Stomach (tissue), 19 donors: ENCODE measurements at places on chromosomes 1 and 21. TPM values are rescaled to one million over a fixed set of nuclear protein-coding genes. Genes with fewer than 3 reads are reported as not detected.

DNA sequence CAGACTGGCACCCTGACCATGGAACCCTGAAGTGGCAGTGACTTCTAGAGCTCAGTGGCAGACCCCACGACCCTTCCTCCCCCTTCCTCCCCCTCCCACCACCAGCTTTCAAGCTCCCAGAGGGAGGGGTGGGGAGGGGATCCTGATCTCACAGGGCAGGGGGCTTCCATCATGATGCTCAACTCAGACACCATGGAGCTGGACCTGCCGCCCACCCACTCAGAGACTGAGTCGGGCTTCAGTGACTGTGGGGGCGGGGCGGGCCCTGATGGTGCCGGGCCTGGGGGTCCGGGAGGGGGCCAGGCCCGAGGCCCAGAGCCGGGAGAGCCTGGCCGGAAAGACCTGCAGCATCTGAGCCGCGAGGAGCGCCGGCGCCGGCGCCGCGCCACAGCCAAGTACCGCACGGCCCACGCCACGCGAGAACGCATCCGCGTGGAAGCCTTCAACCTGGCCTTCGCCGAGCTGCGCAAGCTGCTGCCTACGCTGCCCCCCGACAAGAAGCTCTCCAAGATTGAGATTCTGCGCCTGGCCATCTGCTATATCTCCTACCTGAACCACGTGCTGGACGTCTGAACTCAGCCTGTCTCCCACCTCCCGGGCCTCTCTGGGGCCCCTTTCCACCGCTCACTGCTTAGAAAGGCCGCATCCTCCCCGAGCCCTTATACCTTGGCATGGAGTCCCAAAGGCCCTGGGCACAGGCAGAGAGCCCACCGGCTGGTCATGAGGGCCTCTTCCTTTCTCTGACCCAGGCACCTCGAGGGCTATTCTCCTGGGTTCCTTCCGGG lies 3.9 kb downstream of the NHLH1 start:
- DNase-seq = no peak

Gene AADACL3
- total RNA-seq = not detected

Gene PSMG1
- total RNA-seq = 11.6 TPM

Gene FCMR
- total RNA-seq = 5.2 TPM

- peak; percentile 93 for DNase-seq
Observed at GRCh38 chr1:153775458-153776327, 486 bp downstream of the SLC27A3 start.

Gene CATSPERE
- not detected for total RNA-seq

DNA sequence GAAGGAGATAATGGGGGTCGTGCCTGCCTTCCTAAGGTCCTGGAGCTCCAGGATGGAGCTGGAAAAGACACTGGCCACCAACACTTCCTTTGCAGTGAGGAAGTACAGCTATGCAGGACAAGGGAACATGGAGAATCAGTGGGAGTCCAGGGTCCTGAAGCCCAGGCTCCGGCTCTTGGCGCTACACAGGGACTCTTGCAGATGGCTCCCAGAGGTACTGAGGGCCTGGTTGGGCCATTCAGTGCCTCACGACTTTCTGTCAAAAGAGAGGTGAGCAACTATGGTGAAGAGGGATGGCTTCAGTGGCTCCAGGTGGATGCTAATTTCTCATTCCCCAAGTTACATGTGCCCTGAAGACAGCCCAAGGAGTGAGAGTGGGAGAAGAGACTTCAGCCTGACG lies 1.8 kb upstream of the ETNK2 start:
- no peak for DNase-seq

GRCh38 chr1:59152511-59152910 lies 144.4 kb upstream of the FGGY start:
- DNase-seq = no peak

DNA sequence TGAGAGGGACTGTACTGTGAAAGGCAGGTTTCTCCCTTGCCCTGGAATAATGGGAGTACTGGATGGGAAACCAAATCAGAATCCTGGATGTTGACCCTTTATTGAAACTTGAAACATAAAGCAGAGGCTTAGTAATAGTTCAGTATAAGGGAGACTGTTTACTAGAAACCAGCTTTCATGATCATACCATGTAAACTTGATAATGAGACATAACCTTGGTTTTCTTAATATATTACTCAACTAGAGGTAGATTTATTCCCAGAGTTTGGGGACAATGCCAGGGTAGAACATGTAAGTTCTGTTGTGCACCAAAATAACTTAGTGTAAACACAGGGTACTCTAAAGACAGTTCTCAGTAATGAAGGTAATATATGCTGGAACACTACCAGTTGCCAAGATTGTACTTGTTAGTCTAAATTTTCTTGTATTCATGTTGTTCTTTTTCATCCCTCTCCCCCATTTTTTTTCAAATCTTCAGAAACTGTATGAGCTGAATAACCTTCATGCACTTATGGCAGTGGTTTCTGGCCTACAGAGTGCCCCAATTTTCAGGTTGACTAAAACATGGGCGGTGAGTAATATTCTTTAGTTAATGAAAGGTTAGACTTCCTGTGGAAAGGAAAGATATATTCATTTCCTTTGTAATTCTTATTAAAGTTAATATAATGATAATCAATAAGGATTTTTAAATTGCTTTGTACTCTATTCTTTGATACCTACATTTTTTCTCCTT lies 49.6 kb downstream of the ANGPTL1 start:
- DNase-seq = no peak

DNA sequence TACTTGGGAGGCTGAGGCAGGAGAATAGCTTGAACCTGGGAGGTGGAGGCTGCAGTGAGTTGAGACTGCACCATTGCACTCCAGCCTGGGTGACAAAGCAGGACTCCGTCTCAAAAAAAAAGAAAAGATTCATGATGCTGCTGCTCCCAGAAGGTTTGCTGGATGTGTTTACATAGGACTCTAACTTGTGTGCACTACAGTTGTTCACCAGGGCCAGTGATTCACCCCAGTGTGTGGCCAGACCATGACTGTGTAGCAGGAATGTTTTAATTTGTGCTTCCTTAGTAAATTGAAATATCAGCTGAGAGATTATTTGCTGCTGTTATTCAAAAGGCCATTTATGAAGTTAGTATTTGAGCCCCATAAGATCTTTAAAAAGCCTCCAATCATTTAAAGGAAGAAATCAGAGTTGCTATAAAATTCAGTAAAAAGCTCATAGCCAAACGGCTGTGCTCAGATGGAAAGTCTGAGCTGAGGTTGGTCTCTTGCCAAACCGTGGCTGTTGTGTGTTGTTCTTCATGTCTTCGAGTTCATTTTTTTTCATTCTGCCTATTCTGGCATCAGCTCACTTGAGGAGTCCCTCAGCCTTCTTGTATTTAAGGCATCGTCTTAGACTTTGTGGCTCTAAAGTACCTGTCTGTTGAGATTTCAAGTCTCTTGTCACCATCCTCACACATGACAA lies 18.1 kb upstream of the PGD start:
- DNase-seq = peak; percentile 41

- no peak for DNase-seq
Observed at GRCh38 chr1:206010060-206010459, 6.9 kb upstream of the RAB7B start.
